ENCODE measurements at places on chromosomes 12 and 14. TPM values are rescaled to one million over a fixed set of nuclear protein-coding genes. Genes with fewer than 3 reads are reported as not detected.

Gene BCAT1
- total RNA-seq, result 2.9 TPM

Gene APOF
- total RNA-seq, result not detected

Gene BRMS1L
- 7.9 TPM for total RNA-seq

Gene TBC1D30
- 0.50 TPM for total RNA-seq

Gene RNFT2
- 0.91 TPM for total RNA-seq

Gene POLE2
- 3.4 TPM for total RNA-seq

Gene C12orf43
- total RNA-seq, result 14.1 TPM

Gene PLEK2
- total RNA-seq, result not detected

Gene SYT1
- 0.86 TPM for total RNA-seq

Gene HOXC10
- total RNA-seq, result not detected

Gene RSRC2
- total RNA-seq, result 35.3 TPM

Gene PDZRN4
- total RNA-seq, result 0.10 TPM

Gene STYK1
- not detected for total RNA-seq

Gene MYF5
- total RNA-seq, result not detected

Gene SOAT2
- total RNA-seq, result not detected

Gene MYH7
- 23,825 TPM for total RNA-seq

Gene PLEKHG7
- total RNA-seq, result not detected

Gene COX8C
- not detected for total RNA-seq

Gene CPM
- total RNA-seq, result 16.0 TPM

Gene LTBP2
- total RNA-seq, result 39.3 TPM

Gene B4GALNT3
- total RNA-seq, result 19.3 TPM

Gene TMEM132C
- total RNA-seq, result 0.11 TPM

Gene GPRC5D
- total RNA-seq, result not detected

Gene SLC5A8
- not detected for total RNA-seq

Gene ABCC9
- 103 TPM for total RNA-seq

Gene FAM181A
- not detected for total RNA-seq

Gene KRT83
- not detected for total RNA-seq

Gene SRRM4
- 0.21 TPM for total RNA-seq

Gene RGS6
- 18.8 TPM for total RNA-seq

Gene SCN8A
- total RNA-seq, result 0.25 TPM

Gene CBLN3
- 0.52 TPM for total RNA-seq

Gene SERPINA10
- total RNA-seq, result not detected

Gene OR10G2
- not detected for total RNA-seq

Gene CISTR
- 1.6 TPM for total RNA-seq

Gene ARHGEF25
- total RNA-seq, result 11.2 TPM

Gene KITLG
- total RNA-seq, result 9.3 TPM

Gene HELB
- total RNA-seq, result 1.6 TPM

Gene NPAS3
- 3.4 TPM for total RNA-seq

Gene ARHGDIB
- 98.0 TPM for total RNA-seq

Gene FAM186B
- 0.70 TPM for total RNA-seq

All from heart left ventricle (tissue), 16 donors.